ENCODE measurements at places on chromosomes 6 and 20.
A peak's percentile ranks its signal among the peaks of the same experiment; 100 is the strongest.

DNA sequence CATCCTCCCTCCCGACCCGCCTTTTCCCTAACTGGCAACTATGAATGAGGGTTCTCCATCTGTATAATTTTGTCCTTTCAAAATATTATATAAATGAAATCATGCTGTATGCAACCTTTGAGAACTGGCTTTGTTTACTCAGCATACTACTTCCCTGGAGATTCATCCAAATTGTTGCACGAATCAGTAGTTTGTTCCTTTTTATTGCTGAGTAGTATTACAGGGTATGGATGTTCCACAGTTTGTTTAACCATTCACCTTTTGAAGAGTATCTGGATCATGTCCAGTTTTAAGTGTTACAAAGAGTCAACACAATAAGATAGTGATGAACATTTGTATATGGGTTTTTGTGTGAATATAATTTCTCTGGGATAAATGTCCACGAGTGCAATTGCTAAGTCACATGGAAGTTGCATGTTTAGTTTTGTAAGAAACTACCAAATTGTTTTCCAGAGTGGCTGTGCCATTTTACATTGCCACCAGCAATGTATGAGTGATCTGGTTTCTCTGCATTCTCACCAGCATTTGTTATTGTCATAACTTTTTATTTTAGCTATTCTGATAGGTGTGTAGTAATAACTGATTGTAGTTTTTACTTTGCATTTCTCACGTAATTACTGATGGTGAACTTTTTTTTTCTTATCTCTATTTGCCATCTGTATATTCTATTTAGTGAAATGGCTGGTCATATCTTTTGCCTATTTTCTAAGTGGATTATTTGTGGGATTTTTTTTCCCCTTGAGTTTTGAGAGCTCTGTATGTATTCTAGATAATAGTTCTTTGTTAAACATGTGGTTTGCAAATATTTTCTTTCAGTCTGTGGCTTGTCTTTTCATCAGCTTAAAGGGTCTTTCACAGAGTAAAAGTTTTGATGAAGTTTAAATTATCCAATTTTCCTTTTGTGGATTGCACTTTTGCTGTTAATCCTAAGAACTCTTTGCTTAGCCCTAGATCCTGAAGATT is 14.4 kb upstream of the RNF24 start:
- no peak for DNase-seq

- no peak for DNase-seq
Measured at GRCh38 chr6:11415557-11415956, 122.0 kb upstream of the TMEM170B start.

GRCh38 chr6:47670851-47671250 is 27.5 kb upstream of the ADGRF4 start:
- no peak for DNase-seq

DNA sequence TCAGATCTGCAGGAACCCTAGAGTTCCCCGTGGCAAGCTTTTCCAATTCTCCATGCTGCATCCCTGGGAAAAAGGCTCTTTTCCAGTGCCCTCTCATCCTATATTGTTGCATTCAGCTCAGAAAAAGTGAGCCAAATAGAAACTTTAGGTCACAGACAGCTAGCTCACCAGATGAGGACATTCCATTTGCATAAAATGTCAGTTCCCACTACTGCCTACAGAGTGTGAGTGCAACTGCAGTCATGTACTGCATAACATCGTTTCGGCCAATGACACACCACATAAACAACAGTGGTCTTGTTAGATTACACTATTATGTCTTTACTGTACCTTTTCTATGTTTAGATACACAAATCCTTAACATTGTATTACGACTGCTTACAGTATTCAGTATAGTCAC is 8.6 kb downstream of the HS3ST5 start:
- no peak for DNase-seq

DNA sequence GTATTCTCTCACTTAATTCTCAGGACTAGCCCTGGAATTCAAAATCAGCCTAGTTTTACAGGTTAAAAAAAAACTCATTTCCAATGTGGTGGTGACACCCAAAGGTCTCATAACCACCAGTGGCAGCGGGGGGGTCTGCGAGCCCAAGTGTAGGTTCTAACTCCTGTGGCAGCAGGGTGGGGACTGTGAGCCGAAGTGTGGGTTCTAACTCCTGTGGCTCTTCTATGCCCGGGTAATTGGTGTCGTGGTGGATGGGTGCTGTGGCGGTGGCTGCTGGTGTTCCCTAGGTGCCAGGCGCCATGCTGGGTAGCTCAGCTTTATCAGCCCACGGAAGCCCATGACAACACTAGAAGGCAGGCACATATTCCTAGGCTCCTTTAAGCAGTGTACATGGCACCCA is 4.9 kb upstream of the ANKRD60 start:
- DNase-seq: no peak

- peak; percentile 36 for DNase-seq
Measured at GRCh38 chr6:25537349-25538018, 114.5 kb upstream of the SCGN start.

- no peak for DNase-seq
Measured at GRCh38 chr20:53981752-53982437, 88.5 kb downstream of the BCAS1 start.

DNA sequence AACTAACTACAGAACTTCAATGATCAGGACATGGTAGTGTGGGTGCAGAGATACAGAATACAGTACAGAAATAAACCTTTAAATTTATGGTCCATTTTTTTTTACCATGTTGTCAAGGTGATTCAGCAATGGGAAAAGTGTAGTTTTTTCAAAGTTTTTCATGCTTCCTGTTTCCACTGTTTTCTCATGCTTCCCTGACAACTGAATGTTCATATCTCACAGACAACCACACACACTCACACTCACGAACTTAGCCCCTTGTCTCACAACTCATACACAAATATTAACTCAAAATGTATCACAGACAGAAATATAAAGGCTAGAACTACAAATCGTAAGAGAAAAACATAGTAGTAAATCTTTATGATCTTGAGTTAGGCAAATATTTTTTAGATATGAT is 232.6 kb upstream of the CDYL start:
- DNase-seq: no peak

All from hematopoietic multipotent progenitor cell treated with erythropoietin and hydrocortisone succinate and interleukin-3 and kit ligand, for 17 days (in vitro differentiated cells).